NCI-H82 (cell line): ENCODE measurements at places on chromosomes 13 and 19.

DNA sequence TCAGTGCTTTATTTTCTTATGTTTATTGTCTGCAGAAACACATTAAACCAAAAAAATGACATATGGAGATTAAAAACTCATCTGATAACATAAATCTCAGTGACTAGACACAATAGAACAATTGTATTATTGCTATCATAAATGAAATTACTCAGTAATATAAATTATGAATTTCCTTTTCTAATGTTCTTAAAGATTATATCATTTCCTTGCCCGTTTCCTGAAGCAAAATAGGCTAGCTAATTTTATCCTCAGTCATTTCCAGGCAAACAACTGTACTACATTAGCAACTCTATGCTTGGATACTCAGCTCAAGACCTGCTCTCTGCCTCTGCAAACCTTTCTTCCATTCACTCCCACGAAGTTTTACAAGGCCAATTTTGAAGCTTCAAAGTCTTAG is 61.2 kb downstream of the RFC3 start:
- DNase-seq, result no peak

DNA sequence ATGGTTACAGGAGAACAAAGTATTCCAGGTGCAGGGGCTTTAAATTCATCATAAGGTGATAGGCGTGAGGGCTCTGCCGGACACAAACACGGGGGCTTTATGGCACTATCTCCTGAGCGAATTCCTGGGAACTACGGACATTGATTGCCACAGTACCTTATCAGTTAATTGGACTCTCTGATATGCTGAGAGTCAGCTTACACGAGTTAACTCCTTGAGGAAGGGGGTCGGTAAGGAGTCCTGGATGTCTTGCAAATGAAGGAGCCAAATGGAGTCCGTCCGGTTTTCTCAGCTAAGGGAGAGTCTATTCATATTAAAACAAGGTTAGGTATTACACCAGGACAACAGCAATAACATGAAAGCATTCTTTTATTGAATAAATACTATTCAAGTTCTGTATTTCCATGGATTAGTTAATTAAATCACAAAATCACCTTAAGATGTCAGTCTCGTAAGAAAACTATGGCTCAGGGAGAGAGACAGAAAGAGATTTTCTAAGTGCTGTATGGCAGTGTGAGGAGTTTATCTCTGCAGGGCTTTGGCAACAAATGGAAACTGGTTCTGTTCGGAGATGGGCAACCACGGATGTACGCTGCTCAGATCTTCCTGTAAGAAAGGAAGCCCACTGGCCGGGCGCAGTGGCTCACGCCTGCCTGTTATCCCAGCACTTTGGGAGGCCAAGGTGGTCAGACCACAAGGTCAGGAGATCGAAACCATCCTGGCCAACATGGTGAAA is 26.2 kb upstream of the HIF3A start:
- DNase-seq, result no peak

GRCh38 chr13:40206241-40207000 is 460.0 kb downstream of the FOXO1 start:
- DNase-seq, result no peak

DNA sequence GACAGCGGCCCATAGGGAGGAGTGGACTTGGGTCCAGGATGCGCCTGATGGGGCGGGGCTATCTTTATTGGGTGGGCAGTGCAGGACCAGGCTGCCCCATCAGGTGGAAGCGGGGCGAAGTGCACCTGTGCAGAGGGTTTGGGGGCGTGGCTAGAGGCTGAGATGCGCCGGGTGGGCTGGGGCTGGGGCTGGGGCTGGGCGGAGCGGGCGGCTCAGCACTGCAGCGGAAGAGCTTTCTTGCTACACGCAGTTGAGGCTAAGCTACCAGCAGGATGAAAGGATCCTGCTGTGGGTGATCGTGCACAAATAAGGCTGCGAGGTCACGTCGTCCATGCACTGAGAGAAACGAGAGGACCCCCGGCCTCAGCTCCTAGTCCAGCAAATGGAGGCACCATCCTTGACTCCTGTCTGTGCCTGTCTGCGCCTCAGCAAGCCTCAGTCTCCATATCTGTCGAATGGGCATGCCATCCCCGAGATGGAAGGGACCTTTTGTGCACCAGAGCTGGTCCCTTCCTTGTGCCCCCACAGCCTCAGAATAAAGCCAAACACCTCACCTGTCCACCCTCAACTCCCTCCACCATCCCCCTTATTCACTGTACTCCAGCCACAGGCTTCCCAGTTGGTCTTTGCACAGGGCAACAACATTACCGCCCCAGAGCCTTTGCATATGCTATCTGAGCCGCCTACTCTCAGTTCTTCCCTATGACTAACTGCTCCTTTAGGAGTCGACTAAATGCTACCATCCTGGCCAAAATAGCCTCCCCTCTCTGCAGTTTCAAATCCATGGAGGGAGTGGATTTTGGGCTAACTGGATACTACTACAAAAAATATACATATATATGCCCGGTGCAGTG is 21.0 kb upstream of the HOMER3 start:
- DNase-seq, result peak; percentile 61

DNA sequence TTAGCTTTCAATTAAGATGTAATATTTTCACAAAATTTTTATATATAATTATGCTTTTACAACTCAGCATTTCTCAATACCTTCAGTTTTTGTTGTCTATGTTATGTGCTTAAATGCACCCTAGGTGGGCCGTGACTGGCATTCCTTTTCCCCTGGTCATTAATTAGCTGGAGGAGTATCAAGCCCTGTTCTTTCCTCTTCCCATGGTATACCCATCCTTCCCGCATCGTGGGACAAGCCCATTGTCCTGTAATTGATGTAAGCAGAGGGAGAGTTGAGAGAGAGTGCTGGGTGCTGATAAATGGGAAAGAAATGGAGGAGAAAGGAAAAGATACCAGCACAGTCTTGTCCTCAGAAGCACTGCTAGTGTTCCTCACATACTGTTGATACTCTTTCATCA is 591.7 kb downstream of the GPC6 start:
- DNase-seq, result no peak

GRCh38 chr19:769616-770015 is 18.7 kb downstream of the MISP start:
- no peak for DNase-seq

GRCh38 chr19:47713046-47714021 is at the start of gene EHD2:
Gene EHD2, plus strand, starts transcription at chr19:47713422. Its CDS starts 3,191 bp downstream, at chr19:47716613.
- peak; percentile 45 for DNase-seq

DNA sequence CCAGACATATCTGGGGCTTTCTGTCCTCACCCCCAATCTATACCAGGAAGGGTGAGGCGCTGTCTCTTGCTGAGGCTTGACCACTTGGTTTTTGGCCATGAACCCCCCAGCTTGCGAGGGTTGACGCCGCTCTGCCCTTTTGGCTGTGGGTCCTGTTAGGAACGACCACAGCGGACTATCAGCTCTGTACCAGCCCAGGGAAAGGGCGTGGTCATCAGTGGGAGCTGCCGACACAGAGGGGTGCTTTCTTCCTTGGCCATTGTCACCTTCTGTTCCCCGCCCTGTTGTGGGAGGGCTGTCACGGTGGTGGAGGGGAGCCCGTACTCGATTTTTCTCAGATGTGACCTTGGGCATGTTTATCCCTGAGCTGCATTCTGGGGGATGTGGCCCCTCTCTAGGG is 5.7 kb downstream of the DCAF15 start:
- no peak for DNase-seq

- no peak for DNase-seq
Measured at GRCh38 chr19:33437821-33438671, 64.5 kb downstream of the CEBPG start.

DNA sequence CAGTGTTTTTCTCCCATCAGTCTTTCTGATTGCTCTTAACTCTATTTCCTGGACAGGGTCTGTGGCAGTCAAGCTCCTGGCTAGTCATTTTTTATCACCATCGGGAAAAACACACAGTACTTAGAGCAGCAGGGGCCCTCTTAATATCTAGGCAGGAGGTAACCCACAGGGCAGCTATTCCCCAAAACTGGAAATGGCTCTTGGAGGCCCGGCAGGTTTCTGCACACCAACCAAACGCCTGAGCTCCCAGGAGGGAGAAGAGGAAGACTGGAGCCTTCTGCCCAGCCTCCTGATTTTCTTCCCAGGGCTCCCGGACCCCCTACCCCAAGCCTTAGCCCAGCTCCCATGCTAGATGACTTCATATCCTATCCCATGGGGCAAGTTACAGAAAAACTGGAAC is 49.3 kb upstream of the VSTM2B start:
- DNase-seq, result no peak

GRCh38 chr13:42929886-42930535 is 62.0 kb downstream of the EPSTI1 start:
- no peak for DNase-seq

GRCh38 chr19:10543059-10543419 is 665 bp upstream of the ATG4D start:
- DNase-seq, result no peak

DNA sequence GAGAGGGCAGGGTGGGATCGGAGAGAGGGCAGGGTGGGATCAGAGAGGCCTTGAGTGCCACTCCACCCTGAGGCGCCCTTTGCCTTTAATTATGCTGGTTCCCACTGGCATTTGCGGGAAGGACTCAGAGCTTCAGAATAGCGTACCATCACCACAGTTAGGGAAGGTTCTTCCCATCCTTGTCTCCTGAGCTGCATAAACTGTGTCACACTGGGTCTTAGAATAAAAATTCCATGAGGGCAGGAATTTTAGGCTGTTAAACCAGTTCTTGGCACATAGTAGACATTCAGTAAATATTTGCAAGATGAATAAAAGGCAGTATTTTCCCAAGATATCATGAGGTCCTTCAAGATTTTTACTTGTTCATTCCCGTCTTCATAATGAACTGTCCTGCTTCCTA is 24.4 kb downstream of the PPP2R1A start:
- DNase-seq, result no peak

DNA sequence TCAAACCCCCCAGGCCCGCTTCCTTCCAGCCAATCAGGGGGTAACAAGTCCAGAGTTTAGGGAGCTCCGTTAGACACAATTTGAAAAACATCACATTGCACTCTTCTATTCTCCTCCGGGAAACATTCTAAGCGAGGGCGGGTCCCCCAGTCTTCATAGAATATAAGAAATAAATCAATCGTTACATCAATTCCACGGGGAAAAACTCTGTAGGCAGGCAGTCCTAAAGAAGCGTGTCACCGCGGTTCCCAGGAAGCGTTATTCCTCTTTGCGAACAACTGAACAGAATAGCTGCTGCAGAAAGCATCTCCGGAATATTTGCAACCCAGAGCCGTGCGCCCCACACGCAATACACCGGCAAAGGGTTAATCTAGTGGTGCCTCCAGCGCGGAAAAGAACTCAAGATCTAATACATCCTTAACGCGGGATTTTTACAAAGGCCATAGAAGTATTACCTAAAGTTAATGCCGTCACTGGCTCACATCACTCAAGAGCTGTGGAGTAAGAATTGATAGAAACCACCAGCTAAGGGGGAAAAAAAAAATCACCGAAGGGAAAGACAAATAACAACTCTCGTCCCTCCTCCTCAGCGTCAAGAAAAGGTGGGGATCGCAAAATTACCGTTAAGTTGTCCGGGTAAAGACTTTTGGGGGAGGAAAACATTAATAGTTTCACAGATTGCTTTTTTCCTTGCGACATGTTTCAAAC is 65.1 kb downstream of the KCNRG start:
- DNase-seq, result peak; percentile 73

GRCh38 chr13:99886706-99887105 is 84.9 kb downstream of the ZIC5 start:
- DNase-seq, result no peak

GRCh38 chr19:2507109-2507508 is 31.2 kb downstream of the GADD45B start:
- DNase-seq, result no peak

DNA sequence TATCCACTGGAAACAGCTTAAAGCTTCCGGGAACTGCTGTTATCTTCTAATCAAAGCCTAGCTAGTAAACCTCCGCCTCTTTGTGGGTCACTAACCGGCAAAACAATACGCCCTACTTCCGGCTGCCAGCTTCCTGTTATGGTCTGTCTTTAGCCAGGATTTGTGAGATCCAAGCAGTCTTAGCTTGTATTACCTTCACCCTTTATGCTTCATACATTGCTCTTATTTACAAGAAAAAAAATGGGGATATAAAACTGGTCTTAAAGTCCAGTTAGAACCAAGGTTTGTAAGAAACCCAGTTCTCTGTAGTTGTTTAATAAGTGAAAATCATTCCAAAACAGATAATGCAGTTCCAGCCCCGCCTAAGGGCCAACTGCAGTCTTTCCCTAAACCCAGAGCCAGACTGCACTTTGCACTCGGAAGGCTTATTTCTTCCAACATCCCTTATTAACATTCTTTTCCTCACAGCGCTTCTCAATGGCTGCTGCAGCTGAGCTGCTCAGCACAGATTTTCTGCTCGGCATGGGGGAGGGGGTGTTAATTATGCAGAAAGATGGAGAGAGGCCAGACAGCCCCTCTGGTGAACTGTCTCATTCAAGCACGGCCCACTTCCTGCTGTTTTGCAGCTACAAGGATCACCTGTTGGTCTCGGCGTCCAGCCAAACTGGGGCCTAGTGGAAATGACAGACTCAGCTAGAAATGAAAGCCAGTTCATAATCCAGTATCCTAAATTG is 368.4 kb downstream of the KLF12 start:
- peak; percentile 98 for DNase-seq

- no peak for DNase-seq
Measured at GRCh38 chr13:52005841-52006522, 5.3 kb downstream of the ATP7B start.

DNA sequence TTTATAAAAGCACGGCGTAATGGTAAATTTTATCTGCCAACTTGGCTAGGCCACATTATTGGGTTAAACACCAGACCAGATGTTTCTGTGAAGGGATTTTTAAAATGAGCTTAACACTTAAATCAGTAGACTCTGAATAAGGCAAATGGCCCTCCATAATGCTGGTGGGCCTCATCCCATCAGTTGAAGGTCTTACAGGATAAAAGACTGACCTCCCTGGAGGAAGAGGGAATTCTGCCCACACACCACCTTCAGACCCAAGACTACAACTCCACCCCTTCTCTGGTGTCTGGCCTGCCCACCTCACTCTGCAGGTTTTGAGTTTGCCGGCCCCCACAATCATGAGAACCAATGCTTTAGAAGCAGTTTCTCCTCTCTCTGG is 96.4 kb downstream of the COL4A1 start:
- peak; percentile 18 for DNase-seq

GRCh38 chr19:2761876-2762782 is 20.9 kb downstream of the SGTA start:
- DNase-seq, result no peak

DNA sequence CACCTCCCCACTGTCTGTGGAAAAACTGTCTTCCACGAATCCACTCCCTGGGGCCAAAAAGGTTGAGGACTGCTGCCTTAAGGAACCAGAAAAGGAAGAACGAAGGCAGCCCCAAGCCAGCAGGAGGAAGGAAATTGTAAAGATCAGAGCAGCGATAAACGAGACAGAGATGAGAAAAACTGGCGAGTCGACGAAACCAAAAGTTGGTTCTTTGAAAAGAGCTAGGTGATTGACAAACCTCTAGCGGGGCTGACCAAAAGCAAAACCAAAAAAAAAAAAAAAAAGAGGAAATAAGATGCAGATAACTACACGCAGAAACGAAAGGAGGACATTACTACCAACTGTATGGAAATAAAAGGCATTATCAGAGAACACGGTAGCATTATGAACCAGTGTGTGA is 76.9 kb downstream of the GADD45B start:
- DNase-seq, result no peak

- DNase-seq, result no peak
Measured at GRCh38 chr13:114100446-114101357, 31.7 kb downstream of the RASA3 start.

GRCh38 chr13:33218020-33218419 is 67.5 kb downstream of the STARD13 start:
- DNase-seq, result no peak
